Activated CD8-positive, alpha-beta memory T cell treated with anti-CD3 and anti-CD28 coated beads, Interleukin-2, amount 10 ng/mL, durations not matched to agents 7 days and 5 days (primary cell): ENCODE measurements at places on chromosomes 6 and 20.
A peak's percentile ranks its signal among the peaks of the same experiment; 100 is the strongest.

DNA sequence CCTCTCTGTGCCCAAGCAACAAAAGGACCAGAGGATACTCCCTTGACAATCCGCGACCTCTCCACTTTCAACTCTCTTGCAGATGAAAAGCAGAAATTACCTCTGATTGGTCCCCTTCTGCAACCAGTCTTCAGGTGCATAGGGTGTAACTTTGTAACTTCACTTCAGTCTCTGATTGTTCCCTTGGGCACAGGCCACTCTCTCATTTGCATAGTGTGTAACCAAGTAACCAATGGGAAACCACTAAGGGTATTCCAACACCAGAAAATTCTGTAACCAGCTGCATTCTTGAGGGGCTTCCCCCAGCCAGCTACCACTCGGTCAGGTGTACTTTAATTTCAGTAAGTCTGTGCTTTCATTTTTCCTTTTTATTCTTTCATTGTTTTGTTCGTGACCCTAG is 4.4 kb upstream of the RAET1L start:
- no peak for DNase-seq

DNA sequence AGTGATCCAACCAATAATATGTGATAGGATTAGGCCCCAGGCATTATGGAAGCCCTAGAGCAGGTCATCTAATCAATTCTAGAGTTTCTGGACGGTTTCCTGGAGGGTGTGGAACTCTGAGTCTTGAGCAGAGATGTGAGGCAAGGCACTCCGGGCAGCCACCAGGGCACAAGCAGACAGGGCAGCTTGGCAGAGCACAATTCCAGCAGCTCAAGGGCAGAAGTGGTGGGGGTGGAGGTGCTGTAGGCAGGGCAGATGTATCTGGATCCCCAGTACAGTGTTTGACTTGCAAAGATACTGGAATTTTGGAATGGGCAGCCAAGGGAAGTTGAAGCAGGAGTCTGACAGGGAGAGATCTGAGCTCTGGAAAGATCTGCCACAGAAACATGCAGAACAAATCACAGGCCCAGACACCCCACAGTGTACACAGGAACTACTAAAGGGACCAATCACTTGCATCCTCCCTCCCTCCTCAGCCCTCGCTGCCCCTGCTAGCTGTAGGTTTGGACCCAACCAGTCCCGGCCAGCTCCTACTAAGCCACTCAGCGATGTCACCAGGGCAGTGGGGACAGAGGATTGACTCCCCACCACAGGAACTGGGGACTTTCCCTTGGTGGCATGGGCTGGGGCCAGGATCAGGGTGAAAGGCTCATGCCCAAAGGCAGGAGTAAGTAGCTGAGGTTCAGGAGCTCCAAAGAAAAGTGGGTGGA is 47.0 kb downstream of the TFEB start:
- DNase-seq: no peak

- no peak for DNase-seq
These were observed 21.5 kb upstream of the GTSF1L start for GRCh38 chr20:43748274-43748673.

GRCh38 chr6:62971976-62972658 is 239.2 kb upstream of the FKBP1C start:
- DNase-seq: no peak

- no peak for DNase-seq
These were observed 87.6 kb downstream of the TTLL2 start for GRCh38 chr6:167412506-167412905.

DNA sequence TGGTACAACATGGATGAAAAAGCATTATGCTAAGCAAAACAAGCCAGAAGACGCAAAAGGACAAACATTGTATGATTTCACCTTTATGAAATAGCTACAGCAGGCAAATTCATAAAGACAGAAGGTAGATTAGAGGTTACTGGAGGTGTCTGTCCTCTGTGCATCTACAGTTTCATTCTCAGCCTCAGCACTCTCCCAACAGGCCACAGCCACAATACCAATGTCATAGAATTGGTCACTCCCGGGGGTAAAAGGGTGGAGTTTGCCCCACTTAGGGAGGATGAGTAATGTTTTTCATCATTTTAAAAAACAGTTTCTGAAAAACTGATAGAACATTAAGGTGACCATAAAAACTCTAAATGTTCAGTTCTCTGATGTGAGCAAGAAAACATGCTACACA is 17.2 kb upstream of the TMX4 start:
- DNase-seq: peak; percentile 58

- no peak for DNase-seq
These were observed 348.3 kb downstream of the BCKDHB start for GRCh38 chr6:80454661-80455365.

DNA sequence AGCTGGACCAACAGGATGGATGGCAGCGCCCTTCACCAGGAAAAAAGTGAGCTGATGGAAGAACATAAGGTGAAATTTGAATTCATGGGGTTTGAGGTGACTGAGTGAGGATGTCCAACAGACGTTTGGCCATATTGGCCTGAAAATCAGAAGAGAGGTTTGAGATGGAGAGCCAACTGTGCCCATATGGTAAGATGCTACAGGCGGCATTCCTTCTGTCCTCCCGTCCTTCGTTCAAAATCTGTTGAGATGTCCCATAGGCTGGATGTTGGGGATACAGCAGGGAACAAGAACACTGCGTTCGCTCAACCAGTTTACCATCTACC is 468 bp upstream of the CMTR1 start:
- DNase-seq: peak; percentile 43
